ENCODE measurements at places on chromosomes 16 and 17. TPM values are rescaled to one million over a fixed set of nuclear protein-coding genes. Genes with fewer than 3 reads are reported as not detected.

The HSPB9 gene
- 0.15 TPM for total RNA-seq

The DRC3 gene
- 0.60 TPM for total RNA-seq

The DPEP1 gene
- not detected for total RNA-seq

The ATF7IP2 gene
- total RNA-seq: 12.4 TPM

The PDE6G gene
- 1.9 TPM for total RNA-seq

The NPIPA3 gene
- total RNA-seq: 0.69 TPM

The PSME3 gene
- total RNA-seq: 244 TPM

The ATP2A1 gene
- total RNA-seq: 1.9 TPM

DNA sequence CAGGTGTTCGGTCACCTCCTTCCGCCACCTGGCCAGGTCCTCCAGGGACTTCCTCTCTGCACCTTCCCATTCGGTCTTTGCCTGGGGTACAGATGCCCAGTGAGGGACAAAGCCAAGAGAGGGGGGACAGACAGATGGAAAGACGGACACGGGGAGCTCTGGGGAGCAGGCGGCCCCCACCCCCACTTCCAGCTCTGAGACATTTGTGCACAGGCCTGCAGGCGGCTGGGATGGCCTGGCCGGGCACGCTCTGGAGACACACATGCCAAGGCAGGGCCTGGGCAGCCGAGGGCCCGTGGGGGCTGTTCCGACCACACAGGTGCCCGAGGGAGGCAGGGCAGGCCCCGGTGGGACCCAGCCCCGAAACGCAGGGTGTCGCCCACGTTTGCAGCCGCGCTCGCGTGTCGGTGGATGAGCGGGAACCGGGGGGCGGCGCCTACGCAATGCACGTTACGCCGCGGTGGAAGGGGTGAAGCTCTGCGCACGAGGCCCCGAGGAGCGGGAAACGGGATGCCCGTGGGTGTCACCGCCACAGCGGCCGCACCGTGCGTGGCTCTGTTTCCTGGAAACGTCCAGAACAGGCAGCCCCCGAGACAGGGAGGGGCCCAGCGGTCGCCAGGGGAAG, 6.0 kb downstream of the PERCC1 start:
- no peak for DNase-seq
- no peaks in the 10 kb centered on the region for H3K27me3 ChIP-seq
- no peaks in the 10 kb centered on the region for H3K36me3 ChIP-seq
- no peak overlapping the region for H3K27ac ChIP-seq
- no peaks in the 10 kb centered on the region for H3K4me1 ChIP-seq
- no peak overlapping the region for H3K4me3 ChIP-seq

DNA sequence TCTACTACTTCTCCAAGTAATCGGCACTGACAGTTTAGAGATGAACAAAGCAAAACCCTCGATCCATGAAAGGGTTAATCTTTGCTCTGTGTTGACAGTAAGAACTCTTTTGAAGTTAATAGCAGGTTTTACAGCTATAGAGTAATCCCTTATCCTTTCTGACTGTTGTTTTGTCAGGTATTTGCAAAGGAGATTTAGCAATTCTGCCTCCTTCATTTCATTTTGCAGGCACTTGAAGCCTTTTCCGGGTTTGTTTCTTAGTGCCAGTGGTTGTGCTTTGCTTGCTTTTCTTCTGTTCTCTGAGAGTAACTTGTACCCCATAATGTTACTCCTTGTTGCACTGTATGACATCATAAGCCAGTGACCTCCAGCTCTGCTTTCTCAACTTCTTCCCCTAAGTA, 64.5 kb downstream of the TANGO6 start:
- H3K27ac ChIP-seq: no peak overlapping the region
- DNase-seq: no peak
- H3K36me3 ChIP-seq: peaks cover 20% of the 10 kb centered on the region
- no peaks in the 10 kb centered on the region for H3K4me1 ChIP-seq
- no peak overlapping the region for H3K4me3 ChIP-seq

- no peaks in the 10 kb centered on the region for H3K36me3 ChIP-seq
- no peak overlapping the region for H3K27ac ChIP-seq
- H3K4me3 ChIP-seq: no peak overlapping the region
- no peak for DNase-seq
- no peaks in the 10 kb centered on the region for H3K4me1 ChIP-seq
These were observed 128.8 kb downstream of the RAP1GAP2 start for GRCh38 chr17:2925011-2925410.

DNA sequence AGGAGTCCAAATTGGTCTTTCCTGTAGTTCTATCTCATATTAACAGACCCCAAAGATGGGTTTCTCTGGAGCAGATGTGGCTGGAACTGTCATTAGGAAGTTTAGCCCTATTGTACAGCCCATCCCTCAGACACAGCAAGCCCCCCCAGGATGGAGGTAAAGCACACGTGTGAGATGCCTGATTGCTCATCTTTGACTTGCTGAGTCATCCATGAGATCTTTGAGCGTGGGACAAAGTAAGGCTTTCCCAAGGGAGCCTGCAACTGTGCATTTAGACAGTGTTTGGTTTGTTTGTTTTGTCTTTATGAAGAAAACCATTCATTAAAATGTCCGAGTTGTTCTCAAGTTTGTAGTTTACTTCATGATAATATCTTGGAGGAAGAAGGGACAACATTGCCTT, 145.3 kb upstream of the CDH13 start:
- no peaks in the 10 kb centered on the region for H3K36me3 ChIP-seq
- H3K4me3 ChIP-seq: no peak overlapping the region
- no peak for DNase-seq
- H3K27ac ChIP-seq: no peak overlapping the region
- no peaks in the 10 kb centered on the region for H3K4me1 ChIP-seq

DNA sequence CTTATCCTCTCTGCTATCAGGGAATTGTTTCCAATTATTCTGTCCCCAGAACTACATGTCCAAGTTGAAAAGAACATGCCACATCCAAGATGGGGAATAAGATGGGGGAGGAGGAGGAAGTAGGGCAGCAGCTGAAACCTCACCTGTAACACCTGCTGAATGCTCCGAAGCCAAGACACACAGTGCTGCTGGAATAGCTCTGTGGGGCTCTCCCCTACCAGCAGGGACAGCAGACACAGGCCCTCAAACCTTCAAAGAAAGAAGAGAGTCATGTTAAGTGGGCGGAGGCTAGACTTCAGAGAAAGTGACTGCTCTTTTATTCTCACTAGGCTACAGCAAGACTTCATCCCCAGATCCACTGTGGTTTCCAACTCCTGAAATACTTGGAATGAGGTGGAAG, 13.2 kb downstream of the PELP1 start:
- H3K4me3 ChIP-seq: no peak overlapping the region
- no peaks in the 10 kb centered on the region for H3K27me3 ChIP-seq
- H3K27ac ChIP-seq: no peak overlapping the region
- peaks cover 4% of the 10 kb centered on the region for H3K4me1 ChIP-seq

- no peak for DNase-seq
- no peaks in the 10 kb centered on the region for H3K4me1 ChIP-seq
- H3K36me3 ChIP-seq: no peaks in the 10 kb centered on the region
- no peaks in the 10 kb centered on the region for H3K27me3 ChIP-seq
These were observed 75.8 kb downstream of the AXIN2 start for GRCh38 chr17:65485388-65486299.

DNA sequence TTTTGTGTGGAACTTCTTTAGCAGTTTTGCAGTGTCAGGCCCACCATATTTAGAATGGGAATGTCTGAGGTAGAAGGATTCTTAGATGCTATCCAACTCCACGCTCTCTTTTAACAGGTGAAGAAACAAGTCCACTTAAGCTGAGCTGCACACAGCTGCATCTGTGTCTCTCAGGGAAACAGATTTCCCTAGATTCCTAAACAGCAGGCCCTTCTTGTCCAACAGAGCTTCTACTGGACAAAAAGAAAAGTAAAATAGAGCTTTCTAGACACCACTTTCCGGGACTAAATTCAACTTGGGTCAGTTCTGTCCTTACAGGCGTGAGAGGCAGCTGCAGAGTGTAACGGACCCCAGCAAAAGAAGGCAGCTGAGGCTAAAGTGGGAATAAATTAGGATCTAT, 51.7 kb downstream of the SNX11 start:
- no peaks in the 10 kb centered on the region for H3K27me3 ChIP-seq
- H3K27ac ChIP-seq: no peak overlapping the region
- DNase-seq: no peak
- H3K4me1 ChIP-seq: no peaks in the 10 kb centered on the region
- peaks cover 34% of the 10 kb centered on the region for H3K36me3 ChIP-seq
- no peak overlapping the region for H3K4me3 ChIP-seq

- no peak overlapping the region for H3K4me3 ChIP-seq
- no peak for DNase-seq
- H3K27ac ChIP-seq: no peak overlapping the region
- H3K27me3 ChIP-seq: no peaks in the 10 kb centered on the region
These were observed 15.9 kb downstream of the FLOT2 start for GRCh38 chr17:28881533-28882056.

- no peaks in the 10 kb centered on the region for H3K27me3 ChIP-seq
- DNase-seq: no peak
- no peak overlapping the region for H3K27ac ChIP-seq
- no peaks in the 10 kb centered on the region for H3K4me1 ChIP-seq
These were observed 39.8 kb downstream of the KIAA0513 start for GRCh38 chr16:85067426-85067825.

GRCh38 chr17:78820841-78821240, 19.8 kb downstream of the USP36 start:
- peaks cover 52% of the 10 kb centered on the region for H3K4me1 ChIP-seq
- peaks cover 61% of the 10 kb centered on the region for H3K36me3 ChIP-seq
- H3K4me3 ChIP-seq: no peak overlapping the region
- H3K27ac ChIP-seq: no peak overlapping the region
- DNase-seq: no peak

GRCh38 chr17:5282642-5283217, 646 bp downstream of the RABEP1 start:
- no peaks in the 10 kb centered on the region for H3K27me3 ChIP-seq
- H3K36me3 ChIP-seq: no peaks in the 10 kb centered on the region
- peaks cover 38% of the 10 kb centered on the region for H3K4me1 ChIP-seq

GRCh38 chr16:11414815-11415775, 69.8 kb downstream of the RMI2 start:
- H3K4me3 ChIP-seq: no peak overlapping the region
- H3K36me3 ChIP-seq: no peaks in the 10 kb centered on the region
- H3K4me1 ChIP-seq: no peaks in the 10 kb centered on the region
- DNase-seq: no peak
- H3K27ac ChIP-seq: no peak overlapping the region
- no peaks in the 10 kb centered on the region for H3K27me3 ChIP-seq

DNA sequence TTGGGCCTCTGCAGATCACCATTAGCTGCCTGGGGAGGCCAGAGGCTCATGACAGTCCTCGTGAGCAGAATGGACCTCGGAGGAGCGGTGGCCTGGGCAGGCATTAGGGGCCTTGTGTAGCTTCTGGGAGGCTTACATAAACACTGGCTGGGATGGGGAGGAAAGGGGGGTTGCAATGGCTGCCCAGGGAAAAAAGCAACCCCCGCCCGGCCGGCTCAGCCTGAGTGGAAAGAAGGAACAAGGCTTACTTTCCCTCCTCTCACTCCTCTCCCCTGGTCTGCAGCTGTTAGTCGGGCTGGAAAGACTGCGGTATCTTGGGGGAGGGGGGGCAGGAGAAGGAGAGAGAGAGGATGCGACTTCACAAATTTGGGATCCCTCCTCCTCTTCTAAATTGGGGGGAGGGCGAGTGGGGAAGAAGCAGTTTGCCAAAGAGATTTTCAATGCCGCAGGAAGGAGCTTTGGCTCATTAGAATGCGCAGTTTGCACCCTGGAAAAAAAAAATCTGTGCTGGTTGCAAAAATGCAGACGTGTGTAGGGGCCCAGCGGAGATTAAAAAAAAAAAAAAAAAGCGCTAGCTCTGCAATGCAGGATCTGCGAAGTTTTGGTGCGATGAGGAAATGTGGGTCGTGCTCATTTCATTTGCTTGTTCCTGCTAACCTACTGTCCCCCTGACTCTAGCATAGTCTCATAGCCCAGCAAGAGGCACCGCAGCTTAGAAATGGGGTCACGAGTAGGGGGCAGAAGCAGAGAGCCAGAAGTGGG, 6.6 kb upstream of the NR1D1 start:
- H3K27me3 ChIP-seq: no peaks in the 10 kb centered on the region
- H3K4me1 ChIP-seq: peaks cover 95% of the 10 kb centered on the region
- no peaks in the 10 kb centered on the region for H3K36me3 ChIP-seq
- no peak for DNase-seq
- H3K27ac ChIP-seq: peak overlapping the region; percentile 76

DNA sequence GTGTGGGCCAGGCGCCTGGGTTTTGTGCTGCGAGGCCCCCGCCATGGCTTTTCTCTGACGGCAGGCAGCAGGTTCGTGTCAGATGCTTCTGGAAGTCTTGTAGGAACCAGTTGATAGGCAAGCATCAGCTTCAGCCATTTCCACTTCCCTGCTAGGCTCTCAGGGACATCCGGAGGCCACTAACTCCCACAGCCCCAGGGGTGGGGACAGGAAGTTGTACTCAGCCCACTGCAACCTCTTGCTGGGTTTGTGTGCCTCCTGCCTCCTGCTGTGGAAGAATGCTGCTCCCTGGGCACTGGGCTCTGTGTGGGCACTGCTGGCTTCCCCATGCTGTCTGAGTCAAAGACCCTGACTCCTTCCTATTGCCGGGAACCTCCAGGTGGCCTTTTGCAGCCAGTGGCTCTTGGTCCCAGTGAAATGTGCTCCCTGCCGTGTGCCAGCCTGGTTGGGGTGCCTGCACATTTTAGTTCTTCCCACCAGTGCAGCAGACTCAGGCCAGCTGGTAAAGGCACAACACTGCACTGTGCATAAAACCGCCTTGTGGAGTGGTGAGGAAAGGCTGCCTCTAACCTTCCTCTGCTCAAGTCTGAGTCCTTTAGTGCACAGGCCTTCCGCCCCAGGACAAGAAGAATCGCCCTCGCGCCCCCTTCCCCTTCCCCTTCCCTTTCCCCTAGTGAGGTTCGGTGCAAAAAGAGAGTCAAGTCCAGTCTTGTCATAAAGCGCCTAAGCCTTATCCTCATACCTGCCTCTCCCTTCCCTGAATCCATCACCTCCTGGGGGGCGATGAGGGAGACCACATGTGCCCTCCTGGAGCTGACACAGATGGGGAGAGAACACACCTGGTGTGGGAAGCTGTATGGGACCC, 16.6 kb downstream of the LDHD start:
- H3K4me3 ChIP-seq: no peak overlapping the region
- no peaks in the 10 kb centered on the region for H3K27me3 ChIP-seq
- peaks cover 31% of the 10 kb centered on the region for H3K4me1 ChIP-seq
- no peak for DNase-seq
- H3K36me3 ChIP-seq: no peaks in the 10 kb centered on the region
- peak overlapping the region; percentile 33 for H3K27ac ChIP-seq

- H3K36me3 ChIP-seq: no peaks in the 10 kb centered on the region
- peak overlapping the region; percentile 25 for H3K27ac ChIP-seq
- H3K4me1 ChIP-seq: peaks cover 72% of the 10 kb centered on the region
- DNase-seq: no peak
These were observed 741 bp upstream of the DEXI start for GRCh38 chr16:10943064-10943353.
